ENCODE measurements at places on chromosomes 3 and 15.

- no peak for DNase-seq
Observed at GRCh38 chr3:168544097-168544957, 448.6 kb upstream of the GOLIM4 start.

DNA sequence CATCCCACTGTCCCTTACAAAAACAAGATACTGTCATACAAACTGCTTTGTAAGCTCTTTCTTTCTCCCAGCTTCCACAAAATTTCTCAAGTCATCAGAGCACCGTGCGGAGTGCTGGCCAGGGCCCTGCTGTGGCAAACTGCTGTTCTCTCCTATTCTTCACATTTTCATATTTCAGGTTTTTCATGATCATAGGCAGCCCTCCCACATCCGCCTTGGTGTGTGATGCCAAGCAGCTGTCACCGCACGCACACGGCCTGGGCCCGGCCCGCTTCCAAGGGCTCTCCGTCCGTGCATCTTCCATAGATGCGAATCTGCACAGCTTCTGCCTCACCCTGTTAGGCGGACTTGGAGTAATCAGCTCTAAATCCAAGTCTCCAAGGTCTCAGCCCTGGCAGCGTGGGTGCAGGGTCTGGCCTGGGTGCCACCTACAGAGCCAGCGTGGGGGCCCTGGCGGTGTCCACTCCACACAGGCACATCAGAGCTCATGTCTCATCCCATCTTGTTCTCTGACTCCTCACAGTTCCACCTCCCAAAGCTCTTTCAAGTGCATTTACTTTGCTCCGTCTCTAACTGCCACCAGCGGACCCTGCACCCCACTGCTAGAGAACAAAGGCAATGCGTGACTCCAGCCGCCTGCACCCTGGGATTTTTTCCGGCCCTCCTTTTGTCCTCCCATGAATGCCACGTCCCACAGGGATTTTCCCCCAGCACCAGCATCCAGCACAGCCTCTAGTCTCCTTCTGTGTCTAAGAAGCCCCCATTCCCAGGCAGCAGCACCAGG is 27.2 kb downstream of the CYFIP1 start:
- DNase-seq = no peak

GRCh38 chr3:186821429-186822387 is 15.4 kb upstream of the RFC4 start:
- no peak for DNase-seq

- peak; percentile 28 for DNase-seq
Observed at GRCh38 chr15:51366920-51367319, 25.5 kb downstream of the GLDN start.

GRCh38 chr15:74937272-74937589 is 642 bp downstream of the COX5A start:
- no peak for DNase-seq

DNA sequence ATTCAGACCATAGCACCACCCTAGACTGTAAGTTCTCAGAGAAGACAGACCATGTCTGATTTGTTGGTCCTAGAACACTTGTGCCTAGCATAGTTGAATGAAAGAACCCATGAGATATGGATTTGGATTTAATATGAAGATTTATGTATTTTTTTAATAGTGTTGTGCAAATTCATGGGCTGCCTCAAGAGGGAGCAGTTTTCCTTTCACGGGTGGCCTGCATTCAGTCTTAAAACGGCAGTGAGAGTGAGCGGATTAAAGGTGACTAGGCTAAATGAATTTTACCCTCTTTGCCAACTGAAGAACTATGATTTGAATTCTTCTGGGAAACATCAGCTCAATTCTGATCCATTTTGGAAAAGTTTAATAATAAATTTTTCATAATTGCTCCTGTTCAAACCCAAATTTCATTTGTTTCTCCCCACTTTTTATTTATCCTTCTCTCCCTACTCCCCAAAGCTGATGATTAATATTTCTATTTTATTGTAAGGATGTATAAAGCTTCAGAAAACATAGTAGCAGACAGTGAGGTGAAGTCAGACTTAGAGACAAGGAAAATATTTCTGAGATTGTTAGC is 67.3 kb downstream of the MORC1 start:
- no peak for DNase-seq

DNA sequence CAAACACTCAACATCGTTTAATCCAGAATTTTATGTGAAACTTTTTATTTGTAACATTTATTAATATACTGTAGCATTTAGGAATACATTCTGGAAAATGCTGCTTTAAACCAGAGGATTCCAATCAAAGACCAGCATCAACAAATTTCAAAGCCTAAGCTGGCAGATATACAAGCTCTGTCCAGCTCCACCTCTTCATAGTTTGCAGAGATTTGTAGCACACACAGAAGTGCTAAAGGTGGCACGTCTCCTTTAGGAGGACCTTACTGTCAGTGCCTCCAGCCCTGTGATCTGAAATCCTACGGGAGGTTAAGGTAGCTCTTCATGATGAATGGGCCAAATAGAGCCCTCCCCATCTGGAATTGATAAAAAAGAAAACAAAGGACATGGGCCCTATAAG is 329.7 kb upstream of the NECTIN3 start:
- DNase-seq = no peak

DNA sequence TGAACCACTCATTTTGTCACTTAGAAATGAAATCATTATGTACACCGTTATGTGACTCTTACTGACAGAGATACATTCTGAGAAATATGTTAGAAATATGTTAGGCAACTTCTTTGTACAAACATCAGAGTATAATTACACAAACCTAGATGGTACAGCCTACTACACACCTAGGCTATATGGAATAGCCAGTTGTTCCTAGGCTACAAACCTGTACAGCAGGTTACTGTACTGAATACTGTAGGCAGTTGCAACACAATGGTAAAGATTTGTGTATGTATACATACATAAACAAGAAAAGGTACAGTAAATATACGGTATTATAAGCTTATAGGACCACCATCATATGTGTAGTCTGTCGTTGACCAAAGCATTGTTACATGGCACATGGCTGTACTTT is 3.7 kb downstream of the SACM1L start:
- no peak for DNase-seq

GRCh38 chr15:78077053-78077870 is at the start of gene TBC1D2B:
Gene TBC1D2B (minus strand): TSS chr15:78077711. CDS start chr15:78077652, 59 bp downstream.
- DNase-seq = peak; percentile 60

- peak; percentile 34 for DNase-seq
Observed at GRCh38 chr3:192130534-192131132, 596.7 kb downstream of the FGF12 start.

- DNase-seq = no peak
Observed at GRCh38 chr15:92473756-92474155, 80.1 kb downstream of the ST8SIA2 start.

GRCh38 chr3:10956986-10957385 is 35.6 kb upstream of the SLC6A1 start:
- no peak for DNase-seq

- DNase-seq = no peak
Observed at GRCh38 chr15:55037071-55037470, 159.7 kb downstream of the RSL24D1 start.

- no peak for DNase-seq
Observed at GRCh38 chr3:26687466-26687865, 64.9 kb downstream of the LRRC3B start.

DNA sequence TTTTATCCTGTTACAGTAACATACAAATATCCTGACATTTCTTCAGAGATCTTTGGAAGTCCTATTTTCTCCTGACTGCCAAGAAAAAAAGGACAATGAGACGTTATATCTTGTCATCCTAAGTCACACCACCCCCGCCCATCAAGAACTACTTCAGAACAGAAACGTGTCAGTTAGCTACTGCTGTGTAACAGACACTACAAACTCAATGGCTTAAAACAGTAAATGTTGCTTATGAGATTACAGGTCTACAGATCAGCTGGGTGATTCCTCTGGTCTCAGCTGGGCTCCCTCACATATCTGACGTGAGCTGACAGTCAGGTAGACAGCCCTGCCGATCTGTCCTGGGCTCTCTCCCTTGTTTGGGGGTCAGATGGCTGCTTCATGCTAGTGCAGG is 20.5 kb upstream of the CCDC174 start:
- no peak for DNase-seq

DNA sequence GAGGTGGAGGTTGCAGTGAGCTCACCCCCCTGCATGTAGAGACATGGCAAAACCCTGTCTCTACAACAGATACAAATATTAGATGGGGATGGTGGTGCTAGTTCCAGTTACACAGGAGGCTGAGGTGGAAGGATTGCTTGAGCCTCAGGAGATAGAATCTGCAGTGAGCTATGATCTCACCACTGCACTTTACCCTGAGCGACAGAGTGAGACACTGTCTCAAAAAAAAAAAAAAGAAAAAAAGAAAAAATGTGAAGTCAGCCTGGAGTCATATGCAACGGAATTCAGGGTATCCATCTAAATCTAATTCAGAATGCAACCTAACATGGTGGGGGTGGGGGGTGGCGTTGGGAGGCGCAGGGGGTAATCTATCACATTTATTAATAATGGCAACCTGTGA is 37.1 kb upstream of the NR2F2 start:
- no peak for DNase-seq

- DNase-seq = no peak
Observed at GRCh38 chr3:167852216-167852615, 116.7 kb downstream of the SERPINI1 start.

DNA sequence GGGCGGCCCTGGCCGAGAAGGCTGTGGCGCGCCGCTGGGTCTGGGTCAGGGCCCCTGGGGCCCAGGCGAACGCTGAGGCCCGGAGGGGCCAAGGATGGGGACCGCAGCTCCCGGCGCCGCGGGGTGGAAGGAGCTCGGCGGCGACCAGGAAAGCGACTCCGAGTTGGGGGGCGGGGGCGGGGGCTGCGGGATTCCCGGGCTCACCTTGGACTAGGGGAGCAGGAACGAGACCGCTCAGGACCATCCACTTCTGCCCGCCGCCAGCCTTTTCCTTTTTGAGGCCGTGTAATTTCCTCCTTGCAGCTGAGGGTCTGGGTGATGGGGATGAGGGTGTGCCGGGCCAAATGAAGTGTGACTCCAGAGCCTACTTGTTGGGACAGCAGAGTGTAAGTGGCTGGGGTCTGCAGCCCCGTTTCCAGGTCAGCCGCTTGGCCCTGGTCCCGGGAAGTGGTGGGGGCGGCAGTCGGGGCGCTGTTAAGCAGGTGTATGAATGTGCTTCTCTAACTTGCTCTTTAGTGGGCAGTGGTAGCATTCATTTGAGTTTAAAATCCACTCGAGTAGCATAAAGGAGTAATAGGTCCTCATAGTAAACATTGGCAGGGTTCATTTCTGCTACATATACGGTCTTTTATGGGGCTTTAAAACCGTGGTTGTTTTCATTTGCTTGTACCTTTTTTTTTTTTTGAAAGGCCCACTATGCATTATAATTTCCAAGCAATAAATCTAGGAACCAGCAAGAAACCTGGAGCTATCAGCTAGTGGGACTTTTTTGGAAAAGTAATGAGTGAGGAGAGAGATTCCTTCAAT is 717 bp downstream of the PXK start:
- DNase-seq = peak; percentile 11

DNA sequence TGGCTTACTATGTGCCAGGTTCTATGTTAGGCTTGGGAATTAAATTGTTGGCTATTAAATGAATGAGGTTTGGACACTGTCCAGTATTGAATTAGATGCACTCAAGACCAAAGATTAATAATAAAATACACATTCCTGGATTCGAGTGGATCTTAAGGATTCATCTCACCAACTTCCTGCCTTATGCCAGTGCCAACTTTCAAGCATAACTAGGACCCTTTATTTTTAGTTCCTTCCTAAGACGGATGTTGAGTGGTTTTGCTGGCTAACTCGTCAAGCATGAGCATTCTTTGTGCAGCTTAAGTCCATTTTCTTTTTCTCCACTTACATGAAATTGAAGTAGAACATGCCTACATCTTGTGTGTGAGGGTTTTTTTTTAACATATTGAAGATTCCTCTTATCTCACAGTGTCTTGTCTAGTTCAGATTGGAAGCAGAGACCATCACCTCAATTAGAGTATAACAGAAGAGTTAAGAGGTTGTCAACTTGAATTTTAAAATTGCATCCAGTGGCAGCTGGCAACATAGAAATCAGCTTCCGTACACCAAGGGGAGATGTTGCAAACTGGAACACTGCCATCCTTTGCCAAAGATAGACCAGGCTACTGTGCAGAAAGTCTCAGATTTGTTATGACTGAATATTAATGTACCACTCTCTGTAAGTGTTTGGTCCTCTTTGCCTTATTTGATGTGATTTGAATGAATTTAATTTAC is 106.3 kb upstream of the BFSP2 start:
- no peak for DNase-seq

GRCh38 chr3:37111199-37111598 is 63.2 kb downstream of the LRRFIP2 start:
- DNase-seq = no peak

- DNase-seq = no peak
Observed at GRCh38 chr3:131350506-131350905, 31.1 kb upstream of the NUDT16 start.

GRCh38 chr3:183737116-183737515 is 39.5 kb downstream of the YEATS2 start:
- DNase-seq = no peak

- peak; percentile 10 for DNase-seq
Observed at GRCh38 chr3:116815831-116816588, 106.4 kb downstream of the TUSC7 start.

GRCh38 chr3:89116476-89116875 is 9.1 kb downstream of the EPHA3 start:
- no peak for DNase-seq

GRCh38 chr15:51025454-51025846 is 69.3 kb downstream of the TNFAIP8L3 start:
- no peak for DNase-seq

GRCh38 chr3:152213203-152213602 is 55.5 kb upstream of the MBNL1 start:
- no peak for DNase-seq

DNA sequence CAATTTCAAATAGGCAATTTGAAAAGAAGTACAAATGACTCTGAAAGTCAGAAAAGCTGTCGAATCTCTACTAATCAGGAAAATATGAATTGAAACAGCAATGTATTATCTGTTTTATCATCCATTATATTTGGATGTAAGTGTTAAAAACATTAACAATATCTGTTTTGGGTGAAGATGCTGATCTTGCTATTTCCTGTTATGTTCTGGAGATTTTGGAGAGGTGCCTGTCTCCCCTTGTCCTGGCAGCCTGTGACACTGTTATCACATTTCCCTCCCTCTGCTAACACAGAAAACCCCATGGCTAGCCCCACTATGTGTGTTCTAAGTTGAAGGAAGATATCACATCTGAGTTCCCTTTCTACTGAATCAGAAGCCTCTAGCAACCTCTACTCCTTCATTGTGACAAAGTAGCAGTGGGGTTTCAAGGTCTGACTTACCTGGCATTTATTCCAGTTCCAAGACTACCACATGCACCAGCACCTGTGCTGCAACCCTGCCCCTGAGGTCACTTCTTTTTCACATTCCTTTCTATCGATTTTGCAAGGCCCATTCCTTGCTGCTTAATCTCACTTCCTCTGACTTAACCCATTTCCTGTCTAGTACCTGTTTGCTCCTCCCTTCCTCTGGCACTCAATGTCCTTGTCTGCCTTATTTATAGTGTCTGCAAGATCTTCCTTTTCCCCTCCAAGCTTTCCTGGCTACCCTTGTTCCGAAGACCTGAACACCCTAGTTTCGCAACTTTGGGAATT is 95.5 kb upstream of the COL8A1 start:
- DNase-seq = no peak

- no peak for DNase-seq
Observed at GRCh38 chr3:14183015-14183577, 4.5 kb downstream of the LSM3 start.

Data from prostate gland (tissue), 2 donors.